ENCODE measurements at places on chromosomes 7 and 10.
A peak's percentile ranks its signal among the peaks of the same experiment; 100 is the strongest.

DNA sequence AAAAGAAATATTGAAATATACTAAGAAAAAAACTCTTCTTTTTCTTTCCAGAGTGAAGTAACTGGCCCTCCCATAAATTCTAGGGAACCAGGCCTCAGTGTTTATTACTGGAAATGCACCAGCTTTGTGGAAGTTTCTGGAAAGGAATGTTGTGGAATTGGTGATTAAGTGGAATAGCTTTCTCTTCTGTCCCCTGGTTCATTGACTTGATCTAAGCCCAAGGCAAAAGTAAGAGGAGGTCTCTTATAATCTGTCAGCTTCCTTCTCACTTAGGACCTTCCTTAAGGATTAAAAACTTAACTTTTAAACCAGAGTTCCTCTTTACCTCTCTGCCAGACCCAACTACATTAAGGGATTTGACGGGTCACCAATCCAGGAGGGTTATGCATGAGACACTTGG is 266.2 kb downstream of the SLC25A13 start:
- DNase-seq = no peak

DNA sequence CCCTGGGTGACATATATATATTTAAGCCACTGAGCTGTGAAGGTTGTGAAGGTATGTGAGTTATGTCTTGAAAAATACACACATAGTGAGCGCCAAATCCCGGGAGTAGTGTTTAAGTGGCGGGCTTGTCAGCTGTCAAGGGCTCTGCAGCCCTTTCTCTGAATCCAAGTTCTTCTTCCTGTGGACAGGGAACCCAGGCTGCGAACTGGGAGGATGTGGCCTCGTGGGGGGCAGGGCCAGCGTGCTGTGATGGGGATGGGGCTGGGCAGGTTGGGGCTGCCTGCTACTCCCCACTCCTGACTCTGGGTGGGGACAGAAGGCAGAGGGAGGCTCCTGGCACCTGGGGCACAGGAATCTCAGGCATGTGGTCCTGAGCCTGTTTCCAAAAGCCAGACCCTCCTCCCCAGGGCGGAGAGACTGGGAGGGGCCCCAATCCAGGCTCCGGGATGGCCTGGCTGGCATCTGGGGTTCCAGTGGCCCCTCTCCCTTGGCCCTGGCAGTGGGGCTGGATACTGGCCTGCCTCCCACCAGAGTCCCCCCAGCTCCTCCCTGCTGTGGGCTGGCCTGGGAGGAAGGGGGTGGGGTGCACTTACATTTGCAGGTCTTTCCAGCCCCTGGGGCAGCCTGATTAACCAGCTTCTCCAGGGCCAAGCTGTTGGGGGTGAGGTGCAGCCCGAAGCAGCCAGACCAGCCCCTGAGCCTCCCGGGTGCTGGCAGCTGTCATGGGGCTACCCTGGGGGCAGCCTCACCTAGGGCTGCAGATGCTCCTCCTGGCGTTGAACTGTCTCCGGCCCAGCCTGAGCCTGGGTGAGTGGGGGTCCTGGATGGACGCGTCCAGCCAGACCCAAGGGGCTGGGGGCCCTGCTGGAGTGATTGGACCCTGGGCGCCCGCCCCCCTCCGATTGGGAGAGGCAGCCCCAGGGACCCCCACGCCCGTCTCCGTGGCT is at the start of gene UPK3B:
Gene UPK3B, plus strand, starts transcription at position 622 of the 947 bp plus-strand sequence. Its CDS starts 101 bp downstream, at position 723.
- no peak for DNase-seq

DNA sequence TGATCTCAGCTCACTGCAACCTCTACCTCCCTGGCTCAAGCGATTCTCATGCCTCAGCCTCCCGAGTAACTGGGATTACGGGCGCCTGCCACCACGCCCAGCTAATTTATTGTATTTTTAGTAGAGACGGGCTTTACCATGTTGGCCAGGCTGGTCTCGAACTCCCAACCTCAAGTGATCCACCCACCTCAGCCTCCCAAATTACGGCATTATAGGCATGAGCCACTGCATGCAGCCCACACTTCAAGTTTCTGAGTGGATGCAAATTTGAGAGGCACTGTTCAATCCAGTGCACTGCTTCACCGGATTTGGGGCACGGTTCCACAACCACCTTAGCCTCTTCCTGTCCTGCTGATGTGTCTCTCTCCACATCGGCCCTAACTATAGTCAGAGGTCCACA is 16.5 kb downstream of the CNPY1 start:
- DNase-seq = no peak

- peak; percentile 32 for DNase-seq
These were observed 576.0 kb upstream of the C7orf33 start for GRCh38 chr7:148014541-148014940.

- no peak for DNase-seq
These were observed 16.0 kb downstream of the NRAP start for GRCh38 chr10:113647812-113648211.

- DNase-seq = no peak
These were observed 18.3 kb downstream of the CALHM2 start for GRCh38 chr10:103433858-103434257.

DNA sequence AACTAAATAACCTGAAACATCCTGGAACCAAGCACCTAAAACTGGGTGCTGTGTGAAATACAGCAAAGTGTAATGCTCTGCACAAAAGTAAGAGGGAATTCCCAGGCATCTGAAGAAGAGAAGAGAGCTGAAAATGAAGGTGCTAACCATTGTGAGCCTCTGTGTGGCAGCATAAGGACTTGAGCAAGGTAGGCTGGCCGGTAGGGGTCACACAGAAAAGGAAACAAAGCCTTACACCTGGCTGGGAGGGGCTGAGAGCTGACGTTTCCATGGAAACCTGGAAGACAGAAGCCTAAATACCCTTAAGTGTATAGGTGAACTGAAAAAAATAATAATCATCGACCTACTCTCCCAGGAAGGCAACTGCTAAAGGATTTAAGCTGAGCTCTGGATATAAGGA is 48.6 kb downstream of the CUL1 start:
- DNase-seq = peak; percentile 86

GRCh38 chr7:35255443-35256255 is 1.7 kb upstream of the TBX20 start:
- DNase-seq = no peak

- DNase-seq = no peak
These were observed 1.0 kb upstream of the PLAC9 start for GRCh38 chr10:80131499-80131901.

- no peak for DNase-seq
These were observed 224.7 kb downstream of the GLRX3 start for GRCh38 chr10:130360826-130361311.

DNA sequence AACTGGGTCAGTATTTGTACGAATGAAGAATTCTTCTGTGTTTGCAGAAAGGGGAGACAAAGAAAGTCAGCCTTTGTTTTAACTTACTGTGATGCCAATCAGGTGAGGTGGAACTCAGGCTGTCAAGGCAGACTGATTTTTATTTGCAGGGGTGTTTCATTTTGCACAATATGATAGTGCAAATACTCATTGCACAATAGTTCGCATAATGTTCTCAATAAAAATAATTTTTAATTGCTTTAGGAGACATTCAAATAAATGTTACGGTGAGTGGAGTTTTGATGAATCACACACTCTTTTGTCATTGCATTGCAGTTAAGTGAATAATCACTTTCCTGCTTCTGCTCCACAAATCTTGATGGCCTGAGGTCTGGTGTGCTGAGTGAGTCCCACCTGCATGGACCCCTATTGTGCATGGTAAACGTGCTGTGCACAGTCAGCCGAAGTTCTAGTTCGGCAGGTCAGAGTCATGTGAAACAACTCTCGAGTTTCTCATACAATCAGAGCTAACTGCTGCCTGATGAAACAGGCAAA is 141.3 kb upstream of the FZD8 start:
- peak; percentile 32 for DNase-seq

All from NCI-H2081 (cell line).